ENCODE measurements at places on chromosomes 12 and 14.

GRCh38 chr14:30114051-30114450, 186.4 kb upstream of the PRKD1 start:
- DNase-seq: no peak

DNA sequence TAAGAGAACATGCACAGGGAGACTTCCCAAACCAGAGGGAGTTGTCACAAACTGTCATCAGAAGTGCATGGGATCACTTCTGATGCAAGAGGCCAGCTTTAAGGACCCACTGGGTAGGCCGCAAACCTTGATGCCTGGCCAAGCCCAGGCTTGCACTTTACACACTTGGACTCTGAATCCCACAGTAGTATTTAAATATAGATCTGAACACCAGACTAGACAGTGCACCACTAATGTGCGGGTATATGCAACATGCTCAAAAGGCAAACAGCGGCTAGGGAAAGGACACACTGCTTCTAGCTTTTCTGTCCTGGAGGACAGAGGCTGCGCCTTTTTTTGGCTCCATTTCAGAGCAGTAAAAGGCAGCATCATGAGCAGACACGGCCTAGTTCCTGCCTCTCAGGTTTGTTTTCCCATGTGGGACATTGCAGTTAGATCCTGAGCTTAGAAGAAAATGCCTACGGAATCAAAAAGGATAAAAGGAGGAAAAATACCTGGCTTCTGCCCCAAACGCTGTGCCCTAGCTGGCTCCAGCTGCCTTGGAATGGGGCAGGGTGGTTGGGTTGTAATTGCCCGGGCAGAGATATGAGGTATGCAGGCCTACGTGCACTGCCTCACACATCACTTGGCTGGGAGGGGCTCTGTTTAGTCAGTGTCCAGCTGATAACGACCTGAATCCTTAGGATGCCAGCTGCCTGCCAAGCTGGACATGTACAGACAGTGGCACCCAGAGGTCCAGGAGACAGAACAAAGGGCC, 84.5 kb upstream of the EGLN3 start:
- DNase-seq: no peak

GRCh38 chr12:48868451-48868850, 2.8 kb upstream of the RND1 start:
- DNase-seq: no peak

GRCh38 chr12:128554546-128555304, 269.0 kb downstream of the SLC15A4 start:
- DNase-seq: no peak

DNA sequence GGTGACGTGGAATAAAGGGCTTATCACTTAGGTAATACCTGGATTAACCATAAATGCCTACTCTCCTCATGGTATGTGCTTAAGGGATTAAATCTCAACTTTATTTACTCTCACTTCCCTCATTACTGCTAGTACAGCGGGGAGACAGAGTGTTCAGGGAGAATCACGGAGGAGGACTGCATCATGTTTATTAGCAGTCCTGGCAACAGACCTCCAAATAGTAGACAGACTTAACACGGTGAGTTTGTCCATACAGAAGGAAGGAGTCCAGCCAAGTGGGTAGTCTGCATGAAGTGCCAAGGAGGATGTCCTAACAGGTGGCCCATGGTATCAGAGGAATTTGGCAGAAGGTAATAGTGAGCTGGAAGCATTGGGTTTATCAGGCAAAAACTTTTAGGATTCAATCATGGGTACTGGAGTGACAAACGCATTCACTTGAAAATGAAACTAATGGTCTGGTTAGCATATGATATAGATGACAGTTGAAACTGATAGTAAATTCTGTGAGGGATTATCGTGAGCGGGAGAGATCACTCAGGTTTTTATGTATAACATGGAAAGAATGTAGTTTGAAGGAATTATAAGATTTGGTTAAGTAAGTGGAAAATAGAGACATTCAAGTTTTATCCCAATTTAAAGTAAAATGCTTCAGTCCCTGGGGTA, 471.8 kb downstream of the TMEM117 start:
- no peak for DNase-seq

DNA sequence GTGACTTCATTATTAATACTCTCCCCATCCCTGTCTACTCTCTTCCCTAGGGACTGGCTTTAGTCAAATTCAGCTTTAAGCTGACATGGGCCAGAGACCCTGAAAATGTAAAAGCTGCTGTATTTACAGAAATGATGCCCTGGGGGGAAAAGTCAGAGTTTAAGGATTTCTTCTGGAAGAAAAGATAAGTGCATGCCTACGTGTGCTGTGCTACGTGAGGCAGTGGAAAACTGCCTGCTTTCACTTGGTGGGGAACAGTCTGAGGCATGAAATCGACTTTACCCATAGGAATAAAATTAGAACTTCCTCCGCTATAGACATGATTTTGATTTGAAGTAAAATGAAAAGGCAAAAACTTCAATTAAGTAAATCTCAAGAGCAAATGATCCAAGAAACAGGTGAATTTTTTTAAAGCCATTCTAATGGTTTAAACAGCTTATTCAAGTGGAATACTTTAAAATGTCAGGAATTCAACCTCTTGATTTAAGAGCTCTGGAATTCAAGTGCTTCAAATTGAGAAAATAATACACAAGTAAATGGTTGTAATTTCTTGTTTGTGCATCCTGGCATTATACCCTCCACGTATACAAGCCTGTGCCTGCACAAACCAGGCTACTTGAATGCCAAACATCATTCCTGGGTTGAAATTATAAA, 168.5 kb downstream of the FOXN3 start:
- DNase-seq: no peak

DNA sequence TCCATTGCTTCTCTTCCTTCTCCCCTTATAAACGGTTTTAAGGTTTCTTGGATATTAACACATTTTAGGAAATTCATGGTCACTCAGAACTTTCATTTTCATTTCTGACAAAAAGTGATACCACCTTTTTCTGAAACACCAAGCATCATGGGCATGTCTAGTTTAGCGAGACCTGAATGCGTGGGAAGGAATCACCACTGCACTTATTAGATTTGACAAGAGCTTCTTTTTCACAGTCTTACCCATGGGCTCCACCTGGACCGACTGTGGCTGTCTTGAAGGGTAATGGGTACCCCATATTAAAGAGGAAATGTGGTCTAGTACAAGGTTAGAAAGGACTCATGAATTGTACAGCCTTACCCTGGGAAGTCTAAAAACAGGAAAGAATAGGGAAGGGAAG, 95.4 kb downstream of the KCNK10 start:
- DNase-seq: no peak

DNA sequence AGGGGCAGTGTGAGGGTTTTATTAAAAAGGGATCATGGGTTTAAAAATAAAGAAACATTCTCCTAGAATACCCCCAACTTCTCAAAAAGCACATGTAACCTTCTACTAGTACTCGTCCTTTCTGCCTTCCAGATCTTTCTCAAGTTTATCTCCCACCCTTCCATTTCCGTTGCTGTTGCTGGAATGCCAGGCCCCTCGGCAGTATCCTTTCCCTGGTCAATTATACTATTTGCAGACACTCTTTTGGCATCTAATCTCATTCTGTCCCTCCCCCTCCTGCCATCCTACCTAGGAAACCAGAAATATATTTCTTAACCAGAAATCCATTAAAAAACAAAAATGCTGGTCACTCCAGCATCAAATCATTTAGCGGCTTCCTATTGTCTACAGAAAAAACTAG, 198.2 kb upstream of the ATP2B1 start:
- DNase-seq: no peak

- DNase-seq: no peak
Measured at GRCh38 chr14:61193476-61193875, 87.7 kb downstream of the TMEM30B start.

GRCh38 chr12:78018939-78019338, 188.2 kb downstream of the NAV3 start:
- no peak for DNase-seq

DNA sequence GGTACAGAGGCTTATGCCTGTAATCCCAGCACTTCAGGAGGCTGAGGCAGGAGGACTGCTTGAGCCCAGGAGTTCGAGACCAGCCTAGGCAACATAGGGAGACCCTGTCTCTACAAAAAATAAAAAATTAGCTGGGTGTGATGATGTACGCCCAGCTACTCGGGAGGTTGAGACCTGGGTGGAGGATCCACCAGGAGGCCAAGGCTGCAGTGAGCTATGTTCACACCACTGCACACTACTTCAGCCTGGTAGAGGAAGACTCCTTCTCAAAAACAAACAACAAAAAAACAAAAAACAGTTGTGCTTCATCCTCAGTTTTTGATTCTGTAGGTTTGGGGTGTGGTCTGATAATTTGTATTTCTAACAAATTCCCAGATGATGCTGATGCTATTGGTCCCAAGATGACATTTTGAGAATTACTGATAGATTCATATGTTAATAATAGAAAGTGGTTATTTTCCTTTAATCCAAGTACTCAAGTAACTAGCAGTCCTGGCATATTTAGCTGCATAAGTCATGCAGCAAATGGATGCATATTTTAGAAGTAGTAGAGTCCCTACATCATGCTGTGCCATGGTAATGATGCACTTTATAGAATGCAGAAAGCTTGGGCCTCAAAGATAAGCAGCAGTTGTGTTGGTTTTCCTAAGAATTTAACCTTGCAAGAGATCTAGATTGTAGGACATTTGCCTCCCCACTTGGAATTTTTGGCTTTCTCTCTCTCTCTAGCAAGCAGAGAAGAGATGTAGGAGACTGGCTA, 76.1 kb upstream of the PAWR start:
- DNase-seq: no peak

DNA sequence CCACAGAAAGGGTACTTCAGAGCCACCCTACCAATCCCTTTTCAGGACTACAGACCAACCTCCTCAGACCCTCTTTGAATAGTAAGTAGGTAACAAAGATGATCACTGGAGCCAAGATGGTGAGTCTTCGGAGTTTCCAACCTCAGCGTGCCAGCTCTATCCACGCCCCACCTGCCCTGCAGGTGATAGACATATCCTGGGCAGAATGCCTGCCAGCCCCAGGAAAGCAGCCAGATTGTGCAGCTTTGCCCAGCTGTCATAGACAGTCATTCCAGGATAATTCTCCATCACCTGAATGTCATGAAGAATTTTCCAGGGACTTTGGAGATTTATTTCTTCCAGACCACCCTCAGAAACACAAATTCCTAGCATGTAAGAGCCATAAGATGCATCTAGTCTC, 434.4 kb downstream of the RGS6 start:
- DNase-seq: no peak

DNA sequence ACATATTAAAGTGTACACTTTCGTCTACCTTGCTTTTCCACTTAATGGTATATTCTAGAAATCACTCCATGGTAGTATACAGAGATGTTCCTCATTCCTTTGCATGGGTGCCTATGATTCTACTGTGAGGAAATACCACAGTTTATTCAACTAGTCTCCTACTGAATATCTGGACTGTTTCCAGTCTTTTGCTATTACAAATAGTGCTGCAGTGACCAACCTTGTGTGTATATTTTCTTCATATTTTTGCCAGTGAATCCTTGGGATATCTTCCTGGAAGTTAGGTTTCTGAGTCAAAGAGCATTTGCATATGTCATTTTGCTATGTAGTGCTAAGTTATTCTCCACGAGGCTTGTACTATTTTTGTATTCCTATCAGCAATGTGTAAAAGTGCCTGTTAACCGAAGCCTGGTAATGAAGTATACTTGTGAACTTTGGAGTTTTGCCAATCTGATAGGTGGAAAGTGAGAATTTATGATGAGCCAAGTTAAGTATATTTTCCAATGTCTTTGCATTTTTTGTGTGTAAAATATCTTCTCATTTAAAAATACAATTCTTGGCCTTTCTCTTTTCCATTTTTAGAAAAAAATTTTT, 31.3 kb upstream of the TMEM263 start:
- DNase-seq: no peak

GRCh38 chr12:31300341-31300740, 25.6 kb downstream of the SINHCAF start:
- DNase-seq: no peak

DNA sequence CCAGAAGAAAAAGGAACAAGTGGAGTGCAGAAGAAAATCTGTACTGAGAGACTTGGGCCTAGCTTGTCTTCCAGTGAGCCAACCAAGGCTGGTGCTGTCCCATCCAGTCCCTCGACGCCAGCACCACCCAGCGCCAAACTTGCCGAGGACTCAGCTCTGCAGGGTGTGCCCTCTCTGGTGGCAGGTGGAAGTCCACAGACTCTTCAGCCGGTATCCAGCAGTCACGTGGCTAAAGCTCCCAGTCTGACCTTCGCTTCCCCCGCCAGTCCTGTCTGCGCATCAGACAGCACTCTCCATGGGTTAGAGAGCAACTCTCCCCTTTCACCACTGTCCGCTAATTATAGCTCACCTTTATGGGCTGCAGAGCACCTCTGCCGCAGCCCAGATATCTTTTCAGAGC, 15.6 kb downstream of the CIPC start:
- DNase-seq: no peak

All from NCI-H1694 treated with DMSO at 0.1 percent for 48 hours (cell line).